ENCODE measurements at places on chromosomes 4 and X.

- DNase-seq, result no peak
Observed at GRCh38 chrX:130174045-130174704, 2.4 kb downstream of the RAB33A start.

DNA sequence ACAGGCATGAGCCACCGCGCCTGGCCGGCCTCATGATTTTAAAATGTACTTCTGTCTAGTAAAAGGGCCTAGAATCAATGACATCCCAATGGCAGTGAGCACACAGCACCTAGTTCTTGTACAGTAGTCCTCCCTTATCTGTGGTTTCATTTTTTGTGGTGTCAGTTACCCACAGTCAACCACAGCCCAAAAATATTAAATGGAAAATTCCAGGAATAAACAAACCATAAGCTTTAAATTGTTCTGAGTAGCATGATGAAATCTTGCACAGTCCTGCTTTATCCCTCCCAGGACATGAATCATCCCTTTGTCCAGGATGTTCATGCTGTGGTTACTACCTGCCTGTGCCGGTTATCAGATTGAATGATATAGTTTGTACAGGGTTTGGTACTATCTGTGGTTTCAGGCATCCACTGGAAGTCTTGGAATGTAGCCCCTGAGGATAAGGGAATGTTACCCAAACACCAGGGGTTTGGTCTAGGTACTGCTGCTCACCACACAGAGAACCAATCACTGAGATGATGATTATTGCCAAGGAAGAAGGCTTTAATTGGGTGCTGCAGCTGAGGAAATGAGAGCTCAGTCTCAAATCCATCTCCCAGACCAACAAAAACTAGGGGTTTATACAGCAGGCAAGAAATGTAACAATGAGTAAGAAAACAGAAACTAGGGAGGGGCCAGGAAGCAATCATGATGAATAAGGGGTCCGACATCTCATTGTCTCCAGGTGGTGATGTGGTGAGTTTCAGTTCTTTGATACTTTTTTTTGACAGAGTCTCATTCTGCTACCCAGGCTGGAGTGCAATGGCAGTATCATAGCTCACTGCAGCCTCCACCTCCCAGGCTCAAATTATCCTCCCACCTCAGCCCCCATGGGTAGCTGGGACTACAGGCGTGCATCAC, 16.2 kb upstream of the FHL1 start:
- no peak for DNase-seq

- no peak for DNase-seq
Observed at GRCh38 chr4:110484767-110485166, 8.8 kb downstream of the ENPEP start.

DNA sequence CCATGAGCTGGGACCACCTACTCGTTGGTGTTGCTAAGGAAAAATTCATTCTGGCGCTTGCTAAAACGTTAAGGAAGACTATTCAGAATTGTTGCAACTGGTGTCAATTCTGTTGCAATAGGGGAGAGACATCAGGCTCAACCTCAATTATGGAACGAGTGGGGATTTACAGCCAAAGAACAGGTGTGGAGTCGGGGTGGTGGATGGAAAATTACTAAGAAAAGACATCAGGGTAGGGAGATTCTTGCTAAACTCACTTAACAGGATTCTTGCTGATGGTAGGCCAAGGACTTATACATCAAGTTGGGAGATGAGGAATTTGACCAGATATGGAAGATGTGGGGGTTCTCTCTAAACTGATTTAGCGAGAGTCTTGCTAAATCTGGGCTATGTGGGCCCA, 139.7 kb downstream of the TENM3 start:
- DNase-seq, result no peak

DNA sequence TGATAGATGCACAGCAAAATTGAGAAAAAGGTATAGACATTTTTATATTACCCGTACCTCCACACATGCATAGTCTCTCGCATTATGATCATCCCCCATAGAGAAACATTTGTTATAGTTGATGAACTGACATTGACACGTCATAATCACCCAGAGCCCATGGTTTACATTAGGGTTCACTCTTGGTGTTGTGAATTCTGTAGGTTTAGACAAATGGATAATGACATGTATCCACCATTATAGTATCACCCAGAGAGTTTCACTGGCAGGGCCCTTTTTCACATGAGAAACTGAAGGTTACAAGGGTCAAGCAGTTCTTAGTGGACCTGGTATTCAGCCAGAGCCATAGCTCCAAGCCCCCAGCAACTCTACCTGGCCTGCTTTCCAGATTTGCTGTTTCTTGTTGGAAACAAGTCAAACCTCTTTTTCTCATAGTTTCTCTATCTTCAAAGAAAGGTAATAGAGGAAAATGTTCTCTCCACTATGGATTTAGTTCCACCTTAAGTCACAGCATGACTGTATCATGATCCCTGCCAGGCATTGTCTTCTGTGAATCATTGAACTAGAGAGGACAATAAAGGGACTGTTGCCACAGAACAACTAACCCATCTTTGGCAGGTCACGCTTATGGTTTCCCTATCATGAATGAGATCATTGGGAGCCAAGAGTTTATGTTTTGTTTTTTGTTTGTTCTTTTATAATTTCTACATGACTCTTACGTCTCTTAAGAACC, 64.0 kb downstream of the HHIP start:
- no peak for DNase-seq

DNA sequence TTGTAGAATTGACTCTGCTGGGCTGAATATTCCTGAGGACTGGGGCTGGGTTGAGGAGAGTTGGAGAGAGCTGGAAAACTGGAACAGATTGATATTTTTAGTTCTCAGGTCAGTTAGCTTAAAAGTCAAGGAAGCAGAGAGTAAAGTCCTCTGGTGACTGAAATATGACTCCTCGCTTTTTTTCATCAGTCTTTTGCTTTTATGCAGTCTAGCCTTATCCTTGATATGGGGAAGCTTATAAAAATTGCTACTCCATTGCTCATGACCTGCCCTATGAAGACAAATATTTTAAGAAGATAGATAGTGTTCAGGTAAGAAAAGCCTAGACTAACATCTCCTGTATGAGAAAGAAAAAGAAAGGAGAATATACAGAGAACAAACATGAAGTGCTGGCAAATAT, 152.7 kb downstream of the C4orf33 start:
- DNase-seq, result no peak

- no peak for DNase-seq
Observed at GRCh38 chr4:153676984-153677383, 7.1 kb upstream of the TLR2 start.

GRCh38 chrX:49287665-49288064, 15.8 kb upstream of the GAGE10 start:
- DNase-seq, result no peak

DNA sequence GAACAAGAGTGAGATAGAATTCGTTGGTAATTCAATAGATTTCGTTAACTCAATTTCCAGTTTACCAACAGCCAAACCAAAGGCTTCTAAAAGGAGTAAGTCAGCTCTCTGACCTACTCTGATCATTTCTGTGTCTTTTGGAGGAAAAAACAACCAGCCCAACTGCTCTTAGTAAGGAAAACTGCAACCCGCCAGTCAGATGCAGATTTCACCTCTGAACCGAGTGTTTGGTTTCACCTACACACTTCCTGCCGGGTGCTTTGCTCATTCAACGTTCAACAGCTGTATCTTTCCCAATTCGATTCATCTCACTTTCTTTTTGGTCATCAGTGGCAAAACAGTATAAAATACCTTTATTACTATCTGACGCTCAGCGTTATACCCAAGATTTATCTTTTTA, 24.5 kb downstream of the TMSB4X start:
- DNase-seq, result no peak

DNA sequence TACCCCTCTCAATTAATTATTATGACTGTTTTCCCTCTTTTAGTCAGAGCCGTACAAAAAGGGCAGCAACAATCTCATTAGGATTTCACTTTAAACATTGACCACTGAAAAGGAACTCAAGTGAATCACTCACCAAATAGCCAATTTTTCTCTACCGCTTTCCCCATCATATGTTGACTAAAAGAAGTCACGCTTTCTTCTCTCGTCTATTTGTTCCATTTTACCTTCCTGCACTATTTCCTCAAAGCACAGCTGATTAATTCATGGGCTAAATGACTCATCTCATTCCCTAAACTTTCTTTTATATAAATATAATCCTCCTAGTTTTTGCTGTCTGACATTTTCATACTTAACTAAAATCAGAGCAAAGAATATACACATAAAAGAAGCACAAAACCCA, 8.2 kb downstream of the MID1 start:
- DNase-seq, result no peak

GRCh38 chr4:78645853-78646757, 94.5 kb downstream of the ANXA3 start:
- DNase-seq, result peak; percentile 80

DNA sequence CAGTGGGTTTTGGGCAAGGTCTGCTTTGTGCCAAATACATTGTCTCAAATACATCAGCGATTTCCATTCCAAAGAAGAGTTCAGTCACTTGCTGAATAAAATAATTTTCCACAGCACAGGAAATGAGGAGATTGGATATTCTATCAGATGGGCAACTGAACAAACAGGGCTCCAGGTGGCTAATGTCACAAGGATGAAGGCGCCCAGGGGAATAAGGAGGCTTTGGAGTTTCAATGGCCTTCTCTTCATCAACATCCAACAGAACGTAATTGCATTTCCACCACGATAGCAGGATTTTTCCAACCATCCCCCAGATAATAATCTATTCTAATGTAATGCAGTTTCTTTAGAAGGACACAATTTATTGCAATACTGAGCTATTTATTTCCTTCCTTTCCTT, 104.7 kb upstream of the KLHL13 start:
- no peak for DNase-seq

DNA sequence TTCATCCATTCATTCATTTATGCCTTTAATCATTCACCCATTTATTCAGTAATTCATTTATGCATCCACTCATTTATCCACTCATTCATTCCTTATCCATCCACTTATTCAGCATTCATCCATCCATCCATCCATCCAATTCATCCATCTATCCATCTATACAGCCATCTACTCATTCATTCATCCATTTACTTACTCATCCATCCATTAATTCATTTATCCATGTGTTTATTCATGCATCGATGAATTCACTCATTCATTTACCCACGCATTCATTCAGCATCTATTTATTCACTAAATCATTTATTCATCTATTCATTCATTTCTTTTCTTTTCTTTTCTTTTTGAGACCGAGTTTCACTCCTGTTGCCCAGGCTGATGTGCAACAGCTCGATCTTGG, 10.4 kb downstream of the P2RY8 start:
- no peak for DNase-seq

- no peak for DNase-seq
Observed at GRCh38 chrX:122625821-122626220, 558.3 kb upstream of the GRIA3 start.

- DNase-seq, result no peak
Observed at GRCh38 chr4:33482773-33483172, 2761.5 kb downstream of the ARAP2 start.

GRCh38 chrX:103254921-103255493, at the start of gene TCEAL8:
Gene TCEAL8, minus strand, starts transcription at chrX:103255155. Its CDS starts 1,176 bp downstream, at chrX:103253979.
- DNase-seq, result peak; percentile 83

DNA sequence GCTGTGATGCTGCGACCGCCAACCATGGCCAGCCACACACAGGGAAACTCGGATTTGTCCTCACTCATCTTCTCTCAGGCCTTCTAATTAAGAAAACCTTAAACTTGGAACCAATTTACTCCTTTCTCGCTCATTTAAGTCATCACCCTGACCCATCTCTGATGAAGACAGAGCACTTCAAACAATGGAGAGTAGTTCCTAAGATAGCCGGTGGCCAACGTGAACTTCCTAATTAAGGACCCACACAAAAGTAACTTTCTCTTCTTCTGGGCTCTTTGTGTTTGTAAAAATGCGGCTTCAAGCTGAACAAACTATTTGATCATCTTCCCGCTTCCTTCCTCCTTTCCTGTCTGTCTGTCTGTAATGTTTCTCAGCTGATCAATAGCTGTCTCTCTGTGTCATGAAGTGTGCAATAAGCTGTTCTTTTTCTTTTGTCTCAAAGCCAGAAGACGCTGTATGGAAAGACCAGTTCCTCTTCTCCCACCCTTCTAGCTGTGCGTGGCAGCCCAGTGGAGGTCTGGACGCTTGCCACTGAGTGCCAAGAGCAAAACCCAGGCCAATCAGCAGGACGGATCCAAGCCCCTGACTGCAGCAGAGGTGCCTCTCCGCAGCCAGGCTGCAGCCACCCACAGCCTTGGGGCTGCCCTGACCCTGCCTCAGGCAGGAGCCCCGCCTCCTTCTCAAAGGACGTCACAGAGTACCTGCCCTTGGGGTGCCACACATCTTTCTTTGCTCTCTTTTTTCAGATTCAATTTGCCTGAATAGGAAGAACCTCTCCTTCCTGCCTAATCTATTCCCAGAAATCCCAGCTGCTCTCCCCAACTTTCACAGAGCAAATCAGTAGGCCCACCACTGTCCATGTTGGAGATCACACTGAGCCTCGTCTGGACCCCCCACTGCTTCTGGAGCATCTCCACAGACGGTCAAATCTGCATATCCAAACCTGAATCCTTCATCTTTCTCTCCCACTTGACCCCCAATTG, 59.3 kb downstream of the MAML3 start:
- peak; percentile 72 for DNase-seq

DNA sequence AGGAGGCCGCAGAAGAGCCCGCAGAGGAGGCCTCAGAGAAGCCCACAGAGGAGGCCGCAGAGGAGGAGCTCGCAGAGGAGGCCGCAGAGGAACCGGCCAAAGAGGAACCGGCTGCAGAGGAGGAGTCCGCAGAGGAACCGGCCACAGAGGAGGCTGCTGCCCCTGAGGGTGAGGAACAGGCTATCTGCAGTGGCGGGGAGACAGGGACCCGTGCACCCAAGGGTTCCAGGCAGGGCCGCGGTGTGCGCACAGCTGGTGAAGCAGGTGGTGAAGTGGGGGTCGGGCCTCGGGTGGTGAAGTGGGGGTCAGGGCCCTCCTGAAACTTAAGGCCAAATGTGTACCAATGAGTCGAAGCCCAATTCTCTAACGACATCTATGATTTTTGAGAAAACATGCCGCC, 1.1 kb downstream of the CT47C1 start:
- no peak for DNase-seq

- DNase-seq, result peak; percentile 77
Observed at GRCh38 chrX:101659601-101660063, at the start of gene ARMCX2. Gene ARMCX2, minus strand, starts transcription at chrX:101659850. Its CDS starts 2,262 bp downstream, at chrX:101657588.

DNA sequence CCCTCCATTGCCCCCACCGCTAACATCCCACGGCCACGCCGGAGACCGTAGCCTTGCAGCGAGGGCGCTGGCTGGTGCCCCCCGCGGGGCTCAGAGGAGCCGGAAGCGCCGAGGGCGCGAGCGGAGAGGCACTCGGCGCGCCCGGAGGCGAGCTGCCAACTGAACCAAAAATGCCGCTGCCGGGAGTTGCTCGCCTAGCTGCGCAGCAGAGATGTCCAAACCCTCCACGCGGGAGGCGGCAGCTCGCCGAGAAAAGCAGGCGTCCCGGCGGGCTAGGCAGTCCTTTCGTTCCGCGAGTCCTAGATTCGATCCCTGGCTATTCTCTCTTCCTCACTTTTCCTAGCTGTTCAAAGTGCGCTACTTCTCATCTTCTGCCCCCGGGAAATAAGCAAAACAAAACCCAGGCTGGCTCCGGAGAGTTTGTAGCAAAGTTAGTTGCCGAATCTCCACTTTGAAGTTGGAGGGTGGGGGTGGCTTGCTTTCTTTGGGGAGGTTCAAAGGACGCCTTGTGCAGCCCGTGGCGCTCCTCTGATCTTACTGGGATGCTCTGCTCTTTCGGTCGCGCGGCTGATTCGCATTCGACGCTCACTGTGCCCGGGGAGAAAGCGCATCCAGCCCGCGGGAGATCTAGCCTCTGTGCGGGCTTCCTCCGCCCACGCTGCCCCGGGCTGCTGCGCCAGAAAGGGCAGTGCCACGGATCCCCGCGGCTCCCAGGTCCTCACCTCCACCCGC, 723 bp downstream of the NKX6-1 start:
- DNase-seq, result peak; percentile 48

- DNase-seq, result no peak
Observed at GRCh38 chrX:3181846-3182245, 140.6 kb downstream of the ARSF start.

All from left hindlimb (tissue), 1 donor.